ENCODE measurements at places on chromosomes 3 and 15.

GRCh38 chr15:99438224-99438585 lies 127.6 kb upstream of the MEF2A start:
- no peak for DNase-seq

DNA sequence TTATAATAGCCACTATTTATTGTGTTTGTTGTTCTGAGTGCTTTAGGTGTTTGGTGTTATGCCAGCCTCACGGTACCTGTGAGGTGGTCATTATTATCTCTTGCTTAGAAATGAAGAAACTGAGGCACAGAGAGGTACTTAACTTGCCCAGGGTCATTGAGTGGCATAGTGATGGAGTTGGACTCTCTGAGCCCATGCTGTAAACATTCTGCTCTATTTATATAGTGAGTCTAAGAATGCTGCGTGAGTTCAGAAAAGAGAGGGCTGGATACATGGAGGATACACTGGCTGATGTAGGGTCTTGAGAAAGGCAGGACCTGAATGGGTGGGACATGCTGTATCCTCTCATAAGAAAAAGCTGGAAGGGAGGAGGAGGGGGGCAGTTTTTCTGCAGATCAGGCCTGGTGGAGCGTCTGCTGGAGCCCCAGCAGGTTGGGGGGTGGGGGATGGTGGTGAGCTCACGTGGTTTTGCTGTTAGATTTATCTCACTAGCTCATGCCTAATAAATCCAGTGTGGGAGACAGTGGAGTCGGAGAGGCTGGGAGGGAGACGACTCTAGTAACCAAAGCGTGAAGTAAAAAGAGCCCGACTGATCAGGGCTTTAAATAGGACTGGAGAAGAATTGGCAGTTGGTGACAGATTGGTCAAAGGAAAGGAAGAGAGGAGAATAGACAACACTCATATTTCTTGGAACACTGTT lies 16.0 kb downstream of the MED12L start:
- no peak for DNase-seq

GRCh38 chr15:101641129-101641764 lies 10.9 kb downstream of the TM2D3 start:
- peak; percentile 42 for DNase-seq

- no peak for DNase-seq
Observed at GRCh38 chr3:42600958-42601675, 631 bp downstream of the NKTR start.

All from stimulated activated naive B cell treated with anti-CD40 and anti-IgM and Interleukin-4, amounts not matched to agents 10 μg/mL and 1 μg/mL and 100 μg/mL, for 72 hours (primary cell).